Astrocyte of the spinal cord (primary cell): ENCODE measurements at places on chromosomes 6 and 20.

GRCh38 chr6:30042476-30042875 lies 18.6 kb upstream of the POLR1H start:
- no peak for DNase-seq

DNA sequence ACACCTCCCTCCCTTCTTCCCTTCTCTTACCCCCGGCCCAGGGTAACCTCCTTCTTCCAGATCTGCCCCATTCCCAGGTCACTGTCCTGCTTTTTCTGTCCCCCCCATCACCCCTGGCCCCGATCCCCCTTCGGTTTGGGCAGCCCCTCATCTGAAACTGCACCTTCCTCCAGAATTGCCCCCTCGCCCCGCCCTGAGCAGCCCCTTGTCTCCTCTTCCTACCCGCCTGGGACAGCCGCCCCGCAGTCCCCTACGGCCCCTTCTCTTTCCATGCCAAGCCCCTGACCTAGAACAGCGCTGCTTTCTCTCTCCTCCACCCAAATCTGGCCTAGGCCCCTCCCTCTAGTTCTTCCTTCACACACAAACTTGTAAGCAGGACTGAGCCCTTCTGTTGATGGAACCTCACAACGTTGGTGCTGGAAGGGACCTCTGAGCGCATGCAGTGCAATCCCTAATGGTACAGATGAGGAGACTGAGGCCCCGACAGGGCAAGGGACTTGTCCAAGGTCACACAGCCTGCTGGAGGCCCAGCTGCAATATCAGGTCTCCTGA lies 630 bp downstream of the PPP2R5D start:
- no peak for DNase-seq

DNA sequence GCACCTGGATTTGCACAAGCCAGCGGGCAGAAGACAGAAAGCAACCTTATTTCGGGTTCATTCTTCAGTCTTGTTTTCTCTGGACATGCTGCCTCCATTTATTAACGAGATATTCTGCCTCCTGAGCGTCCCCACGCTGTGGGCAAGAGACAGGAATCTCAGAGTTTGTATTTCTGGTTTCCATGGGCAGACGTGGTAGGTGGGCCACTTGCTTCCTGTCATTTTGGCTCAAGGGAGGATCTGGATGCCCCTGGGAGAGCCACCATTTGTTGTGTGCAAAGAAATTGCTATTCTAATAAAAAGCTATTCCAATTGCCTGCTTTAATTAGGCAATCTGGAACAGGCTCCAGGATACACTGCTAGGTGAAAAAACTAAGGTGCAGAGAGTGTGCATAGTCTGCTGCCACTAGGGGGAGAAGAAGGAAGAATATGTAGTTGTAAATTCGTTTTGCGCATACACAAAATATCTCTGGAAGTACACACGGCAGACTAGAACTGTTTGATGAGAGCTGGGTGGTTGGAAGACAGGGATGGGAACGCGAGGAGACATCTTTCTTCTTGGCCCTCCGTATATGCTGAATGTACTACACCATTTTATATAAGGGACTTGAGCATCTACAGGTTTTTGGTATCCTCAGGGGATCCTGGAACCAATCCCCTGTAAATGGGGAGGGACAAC lies 30.1 kb upstream of the SLC16A10 start:
- peak; percentile 47 for DNase-seq

GRCh38 chr6:161066511-161066910 lies 74.9 kb downstream of the MAP3K4 start:
- DNase-seq: no peak

GRCh38 chr6:149182262-149182661 lies 135.2 kb upstream of the TAB2 start:
- DNase-seq: peak; percentile 8

DNA sequence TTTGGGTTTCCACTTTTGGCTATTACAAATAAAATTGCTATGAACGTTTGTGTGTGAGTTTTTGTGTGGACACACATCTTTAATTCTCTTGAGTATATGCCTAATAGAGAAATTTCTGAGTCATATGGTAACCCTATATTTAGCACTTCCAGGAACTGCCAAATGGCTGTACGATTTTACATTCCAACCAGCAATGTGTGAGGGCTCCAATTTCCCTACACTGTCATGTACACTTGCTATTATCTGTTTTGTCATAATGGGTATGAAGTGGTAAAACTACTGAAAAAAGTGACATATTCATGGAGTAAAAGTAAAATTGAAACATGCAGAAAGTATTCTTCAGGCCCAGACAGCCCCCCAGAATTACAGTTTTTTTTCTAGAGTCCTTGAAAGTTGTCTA lies 59.6 kb upstream of the ESR1 start:
- DNase-seq: no peak

- no peak for DNase-seq
Measured at GRCh38 chr20:6837730-6838129, 70.2 kb downstream of the BMP2 start.

- DNase-seq: peak; percentile 78
Measured at GRCh38 chr6:128491610-128492206, 28.7 kb downstream of the PTPRK start.

DNA sequence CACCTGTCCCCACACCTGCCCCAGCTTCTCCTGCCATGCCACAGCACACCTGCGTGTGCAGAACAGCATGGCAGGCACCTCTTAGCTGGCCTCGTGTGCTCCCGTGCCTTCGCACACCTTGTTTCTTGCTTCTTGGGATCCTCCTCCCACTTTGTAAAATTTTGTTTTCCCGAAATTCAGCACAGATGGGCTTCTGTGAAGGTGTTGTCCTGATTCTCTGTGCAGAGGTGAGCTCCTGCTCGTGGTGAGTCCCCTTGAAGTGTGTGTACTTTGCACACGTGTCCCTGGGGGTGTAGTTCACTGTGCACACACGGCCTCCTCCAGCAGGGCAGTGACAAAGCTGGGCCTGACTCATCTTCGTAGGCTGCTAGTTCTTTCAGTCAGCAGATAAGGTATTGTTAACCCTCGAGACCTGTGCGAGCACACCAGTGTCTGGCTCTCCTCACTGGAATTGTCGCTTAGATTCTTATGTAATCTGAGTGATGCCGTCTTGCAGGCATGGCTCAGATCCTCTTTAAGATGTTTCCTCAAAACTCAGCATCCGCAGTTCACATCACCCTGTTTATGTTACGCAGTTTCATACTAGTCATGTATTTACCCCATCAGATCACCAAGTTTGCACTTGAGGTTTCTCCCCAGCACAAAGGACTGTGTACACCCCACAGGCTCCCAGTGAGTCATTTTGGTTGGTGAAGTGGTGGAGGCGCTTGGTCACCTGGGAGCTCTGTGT lies 77.7 kb downstream of the CDYL start:
- DNase-seq: no peak

DNA sequence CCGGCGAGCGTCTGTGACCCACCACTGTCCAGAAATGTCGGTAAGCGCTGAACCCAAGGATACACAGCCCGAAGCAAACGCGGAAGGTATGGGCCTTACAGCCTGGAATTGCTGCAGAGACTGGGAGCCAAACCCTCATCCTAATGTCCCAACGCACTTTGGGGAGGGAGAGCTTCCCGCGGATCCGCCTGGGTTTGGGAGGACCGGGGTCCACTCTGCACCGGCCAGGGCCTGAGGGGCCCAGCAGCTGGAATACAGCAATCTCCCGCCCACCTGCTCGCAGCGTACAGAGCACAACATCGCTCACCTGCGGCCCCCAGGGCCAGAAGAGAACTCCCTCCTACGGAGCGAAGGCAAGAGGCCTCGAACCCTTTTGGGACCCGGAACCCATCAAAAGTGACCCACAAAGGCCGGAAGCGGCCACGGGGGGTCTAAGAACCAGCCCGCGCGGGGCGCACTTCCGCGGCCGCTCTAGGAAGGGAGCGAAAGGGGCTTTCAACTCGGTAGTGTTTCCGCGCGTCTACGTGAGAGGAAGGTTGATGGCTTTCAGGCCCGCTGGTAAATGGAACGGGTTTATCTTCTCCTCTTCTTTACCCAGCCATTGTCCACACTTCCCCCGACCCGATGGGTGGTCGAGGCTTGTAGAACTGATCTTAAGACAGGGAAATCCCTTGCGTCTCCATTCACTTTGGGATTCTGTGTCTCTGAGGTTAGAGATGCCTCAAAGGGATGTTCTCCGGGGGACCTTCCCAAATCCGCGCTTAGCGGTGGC lies at the start of gene ZSCAN12:
ZSCAN12 (minus strand) TSS at position 398 of the 772 bp plus-strand sequence. CDS start 1,342 bp downstream, outside the sequence.
- peak; percentile 90 for DNase-seq

- no peak for DNase-seq
Measured at GRCh38 chr6:37910998-37911397, 91.5 kb downstream of the ZFAND3 start.

GRCh38 chr6:133548423-133549159 lies 307.4 kb downstream of the EYA4 start:
- DNase-seq: peak; percentile 84

DNA sequence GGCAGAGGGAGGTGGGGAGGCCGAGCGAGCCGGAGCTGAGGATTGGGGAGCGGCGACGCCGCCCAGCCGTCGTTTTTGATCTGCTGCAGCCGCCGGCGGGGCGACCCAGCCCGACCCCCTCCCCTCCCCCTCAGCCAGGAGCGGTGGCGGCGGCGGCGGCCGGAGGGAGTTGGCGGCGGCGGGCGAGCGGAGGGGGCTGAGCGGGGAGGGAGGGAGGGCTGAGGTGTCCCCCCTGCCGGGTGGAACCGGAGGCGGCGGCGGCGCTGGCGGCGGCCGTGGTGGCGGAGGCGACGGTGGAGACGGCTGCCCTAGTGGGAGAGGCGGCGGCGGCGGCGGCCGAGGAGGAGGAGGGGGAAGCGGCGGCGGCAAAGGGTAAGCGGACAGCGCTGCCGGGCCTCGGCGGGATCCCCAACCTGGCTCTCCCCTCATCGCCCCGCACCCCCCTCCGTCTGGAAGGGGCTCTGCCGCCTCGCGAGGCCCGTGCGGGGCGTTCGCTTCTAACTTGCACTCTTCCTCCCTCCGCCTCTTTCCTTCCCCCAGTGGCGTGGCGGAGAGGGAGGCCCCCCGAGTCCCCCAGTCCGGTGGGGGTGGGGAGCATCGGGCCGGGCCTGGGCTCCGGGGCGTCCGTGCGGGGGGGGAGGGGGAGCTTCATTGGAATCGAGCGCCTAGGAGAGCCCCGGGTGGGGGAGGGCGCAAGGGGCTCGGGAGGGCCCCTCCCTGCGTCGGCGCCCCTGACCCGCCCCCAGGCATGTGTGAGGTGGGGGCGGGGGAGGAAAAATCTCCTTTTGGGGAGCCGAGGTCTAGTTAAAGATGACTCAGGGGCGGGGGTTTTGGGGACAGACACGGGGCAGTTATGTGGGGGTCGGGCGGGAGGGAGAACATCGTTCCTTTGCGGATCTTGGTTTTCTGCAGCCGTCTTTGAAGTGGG lies at the start of gene TAB2:
TAB2 (plus strand) TSS at position 69 of the 928 bp plus-strand sequence. CDS start 52,286 bp downstream, outside the sequence.
- DNase-seq: peak; percentile 23

- no peak for DNase-seq
Measured at GRCh38 chr6:4693173-4693970, 82.8 kb upstream of the CDYL start.

GRCh38 chr20:52017669-52018317 lies 173.8 kb downstream of the ZFP64 start:
- no peak for DNase-seq

DNA sequence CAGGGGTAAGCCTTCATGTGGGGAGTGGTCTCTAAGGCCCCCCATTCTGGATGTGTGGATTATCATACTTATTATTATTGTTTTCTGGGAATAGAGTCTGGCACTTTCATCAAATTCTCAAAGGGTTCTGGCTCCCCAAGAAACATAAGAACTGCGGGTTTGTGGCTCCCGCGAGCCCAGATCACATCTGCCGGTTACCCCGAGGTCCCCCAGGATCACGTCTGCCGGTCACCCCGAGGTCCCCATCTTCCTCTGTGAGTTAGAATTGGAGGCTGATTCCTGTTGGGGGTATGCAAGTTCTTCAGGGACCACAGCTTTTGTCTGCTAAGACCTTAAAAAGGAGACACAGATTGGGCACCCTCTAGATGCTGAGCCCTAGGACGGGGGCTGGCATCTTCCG lies 116.7 kb upstream of the FRMD1 start:
- DNase-seq: no peak

DNA sequence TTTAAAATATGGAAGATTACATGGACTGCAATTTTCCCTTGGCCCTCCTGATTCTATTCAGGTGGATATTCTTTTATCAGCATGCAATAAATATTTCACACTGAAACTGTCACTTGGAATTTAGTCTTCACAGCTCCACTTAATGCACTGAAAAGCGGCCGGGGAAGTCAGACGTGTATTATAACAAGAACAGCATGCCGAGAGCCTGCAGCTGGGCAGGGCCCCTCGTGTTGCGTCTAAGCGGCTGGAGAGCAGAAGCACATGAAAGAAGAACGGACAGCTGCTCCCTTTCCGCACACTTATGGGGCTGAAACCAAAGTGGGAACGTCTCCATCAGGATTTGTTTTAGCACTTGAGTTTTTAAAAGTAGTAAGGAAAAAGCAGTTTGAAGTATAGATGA lies 57.2 kb downstream of the LYRM4 start:
- no peak for DNase-seq

DNA sequence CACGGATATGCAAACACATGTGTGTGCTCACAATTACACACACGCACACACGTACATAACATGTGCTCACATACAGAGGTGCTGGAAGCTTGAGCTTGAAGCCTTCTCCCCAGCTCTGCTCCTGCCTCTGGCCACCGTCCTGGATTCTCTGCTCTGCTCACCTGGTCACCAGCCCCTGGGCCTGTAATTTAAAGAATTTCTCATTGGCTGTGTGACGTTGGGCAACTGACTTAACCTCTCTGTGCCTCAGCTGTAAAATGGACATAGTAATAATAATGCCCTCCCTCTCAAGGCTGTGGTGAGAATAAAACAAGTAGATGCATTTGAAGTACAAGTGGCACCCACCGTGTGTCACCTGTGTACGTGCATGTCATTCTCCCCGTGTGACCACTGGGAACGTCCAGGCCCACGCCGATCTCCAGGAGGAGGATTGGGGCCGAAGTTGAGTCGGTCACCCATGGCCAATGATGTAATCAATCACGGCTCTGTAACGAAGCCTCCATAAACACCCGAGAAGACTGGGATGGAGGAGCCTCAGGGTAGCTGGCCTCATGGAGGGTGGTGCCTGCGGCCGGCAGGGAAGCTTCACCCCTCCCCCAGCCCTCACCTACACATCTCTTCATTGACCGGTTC lies 160.9 kb upstream of the AFDN start:
- DNase-seq: no peak

- peak; percentile 83 for DNase-seq
Measured at GRCh38 chr6:147203311-147204059, 732 bp upstream of the STXBP5 start.

GRCh38 chr6:3811191-3811590 lies 38.0 kb upstream of the FAM50B start:
- DNase-seq: no peak

- peak; percentile 39 for DNase-seq
Measured at GRCh38 chr20:39986173-39986904, 702.7 kb downstream of the MAFB start.

DNA sequence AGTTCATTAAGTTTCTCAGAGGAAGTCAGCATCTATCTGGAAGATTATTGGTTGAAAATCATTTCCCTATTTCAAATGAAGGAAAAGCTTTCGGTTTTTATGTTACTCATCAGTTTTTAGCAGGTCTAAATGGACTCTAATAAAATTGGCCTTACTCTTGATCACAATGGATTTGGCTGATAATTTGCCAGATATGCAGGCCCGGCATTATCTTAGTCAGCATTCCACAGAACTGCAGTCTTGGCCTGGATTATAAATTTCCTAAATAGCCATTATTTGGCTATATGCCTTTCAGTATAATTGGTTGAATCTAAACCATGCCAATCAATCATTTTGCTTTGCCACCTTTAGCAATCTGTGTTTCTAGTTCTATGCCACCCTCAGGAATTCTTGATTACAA lies 91.7 kb upstream of the KCNQ5 start:
- no peak for DNase-seq
